ENCODE measurements at places on chromosomes 2 and 18.

GRCh38 chr18:25326361-25326952, 25.5 kb downstream of the ZNF521 start:
- DNase-seq: no peak

GRCh38 chr2:237603718-237604362, 13.3 kb upstream of the RAB17 start:
- DNase-seq: peak; percentile 33

- no peak for DNase-seq
These were observed 427.8 kb upstream of the MYT1L start for GRCh38 chr2:2758793-2759367.

GRCh38 chr2:187698374-187699110, 144.3 kb upstream of the TFPI start:
- DNase-seq: no peak

- DNase-seq: no peak
These were observed 53.8 kb downstream of the SEMA4F start for GRCh38 chr2:74707837-74708236.
